ENCODE measurements at places on chromosomes 13 and 19.

DNA sequence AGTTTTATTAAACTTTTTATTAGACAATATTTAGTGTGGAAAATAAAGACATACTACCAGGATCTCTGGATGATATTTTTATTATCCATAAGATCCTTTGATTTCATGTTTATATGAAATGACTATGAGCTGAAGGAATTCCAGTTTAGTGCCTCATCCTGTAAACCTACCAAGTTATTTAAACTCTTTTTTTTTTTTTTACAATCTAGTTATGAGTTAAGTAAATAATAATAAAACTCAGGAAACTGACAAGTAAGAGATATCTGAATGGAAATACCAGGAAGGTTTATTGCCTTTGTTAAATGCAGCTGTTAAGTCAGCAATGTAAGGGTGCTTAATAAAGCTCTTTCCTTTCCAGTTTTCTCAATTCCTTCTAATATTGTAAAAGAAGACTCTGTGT is 53.9 kb downstream of the RXFP2 start:
- no peak for DNase-seq

- DNase-seq = peak; percentile 70
These were observed 337 bp upstream of the FXYD7 start for GRCh38 chr19:35142606-35143230.

DNA sequence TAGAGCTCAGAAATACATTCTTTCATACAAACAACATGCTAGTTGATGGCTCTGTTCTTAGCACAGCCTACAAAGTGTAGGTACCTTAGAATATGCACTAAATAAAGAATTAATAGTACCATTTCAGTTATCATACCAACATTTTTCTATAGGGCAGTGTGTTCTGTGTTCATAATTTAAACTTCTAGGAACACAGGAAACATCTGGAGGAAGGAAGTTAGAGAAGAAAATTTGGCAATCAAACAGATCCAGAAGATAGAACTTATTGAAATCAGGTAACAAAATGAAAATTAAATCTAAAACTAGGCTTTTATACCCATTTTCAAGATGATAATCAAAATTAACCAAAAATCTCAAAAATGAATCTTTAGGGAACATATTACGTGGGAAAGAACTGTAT is 527.5 kb downstream of the DCT start:
- DNase-seq = no peak

GRCh38 chr19:46919324-46919723 is 58.5 kb downstream of the ARHGAP35 start:
- no peak for DNase-seq

DNA sequence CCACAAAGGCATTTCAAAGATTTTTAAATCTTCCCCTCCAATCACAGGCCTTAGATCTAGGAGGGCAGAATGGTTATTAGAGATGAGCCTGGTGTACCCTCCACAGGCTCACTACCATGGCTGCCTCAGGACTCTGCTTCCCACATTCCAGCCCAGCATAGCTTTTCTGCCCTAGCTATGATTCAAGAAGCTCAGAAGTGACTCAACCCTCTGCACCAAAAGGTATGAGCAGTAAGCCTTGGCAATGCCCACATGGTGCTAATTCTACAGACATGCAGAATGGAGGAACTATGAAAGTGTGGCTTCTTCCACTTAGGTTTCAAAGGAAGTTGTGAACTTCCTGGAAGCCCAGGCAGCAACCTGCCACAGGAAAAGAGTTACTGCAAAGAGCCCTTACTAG is 786.2 kb downstream of the SLITRK6 start:
- no peak for DNase-seq

GRCh38 chr13:40114305-40114896 is 458.9 kb downstream of the COG6 start:
- DNase-seq = no peak

GRCh38 chr19:32219881-32220472 is 125.4 kb upstream of the ZNF507 start:
- DNase-seq = no peak

- DNase-seq = no peak
These were observed 93.3 kb downstream of the OLFM4 start for GRCh38 chr13:53121919-53122318.

DNA sequence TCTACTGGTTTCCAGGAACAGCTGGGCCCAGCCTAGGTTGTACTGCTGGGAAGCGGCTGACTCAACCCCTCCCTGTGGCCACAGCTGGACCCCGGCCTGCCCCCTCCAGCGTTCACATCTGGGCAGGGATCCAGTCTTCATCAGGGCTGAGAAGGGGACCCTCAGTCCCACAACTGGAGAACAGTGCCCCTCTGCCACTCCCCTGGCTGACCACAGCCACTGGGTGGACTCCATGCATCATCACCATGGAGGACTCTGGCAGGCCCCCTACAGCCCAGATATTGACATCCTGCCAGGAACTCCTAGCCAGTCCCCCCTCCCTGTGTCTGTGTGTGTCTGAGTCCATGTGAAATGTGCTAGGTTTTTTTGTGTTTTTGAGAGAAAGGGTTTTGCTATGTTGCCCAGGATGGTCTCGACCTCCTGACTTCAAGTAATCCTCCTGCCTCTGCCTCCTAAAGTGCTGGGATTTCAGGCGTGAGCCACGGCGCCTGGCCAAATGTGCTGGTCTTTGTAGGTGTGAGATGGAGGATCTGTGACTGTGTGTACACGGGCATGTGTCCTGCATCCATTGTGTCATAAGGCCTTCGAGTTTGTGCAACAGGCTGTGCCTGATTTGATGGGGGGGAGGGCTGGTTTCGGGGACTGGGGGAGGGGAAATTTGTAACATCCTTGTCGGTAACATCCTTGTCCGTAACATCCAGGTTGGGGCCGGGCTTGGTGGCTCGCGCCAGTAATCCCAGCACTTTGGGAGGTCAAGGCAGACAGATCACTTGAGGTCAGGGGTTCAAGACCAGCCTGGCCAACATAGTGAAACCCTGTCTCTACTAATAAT is 4.0 kb upstream of the HOOK2 start:
- DNase-seq = no peak

GRCh38 chr19:41449079-41449864 is 6.3 kb downstream of the ERICH4 start:
- peak; percentile 76 for DNase-seq
